ENCODE measurements at places on chromosomes 13 and 19.
A peak's percentile ranks its signal among the peaks of the same experiment; 100 is the strongest.

DNA sequence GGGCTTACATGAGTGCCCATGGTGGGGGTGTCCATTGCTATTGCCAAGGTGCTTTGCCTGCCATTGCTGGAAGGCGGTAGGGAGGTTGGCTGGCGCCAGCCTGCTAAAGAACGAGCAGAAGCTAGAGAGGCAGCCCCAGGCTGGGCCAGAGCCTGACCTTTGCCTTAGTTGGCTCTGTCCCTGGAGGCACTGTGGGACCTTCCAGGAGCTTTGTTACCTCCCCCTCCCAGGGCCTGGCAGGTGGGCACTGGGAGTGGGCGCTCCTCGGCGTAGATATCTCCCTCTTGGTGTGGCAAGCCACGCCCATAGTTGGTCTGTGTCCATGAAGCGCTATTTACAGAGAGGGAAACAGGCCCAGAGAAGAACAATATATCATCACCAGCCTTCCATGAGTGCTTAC lies 2.3 kb upstream of the SLC25A42 start:
- no peak for DNase-seq

- DNase-seq, result no peak
Observed at GRCh38 chr13:27605610-27606200, 14.6 kb downstream of the LNX2 start.

GRCh38 chr13:45398877-45399276 lies 19.3 kb downstream of the SLC25A30 start:
- peak; percentile 19 for DNase-seq

DNA sequence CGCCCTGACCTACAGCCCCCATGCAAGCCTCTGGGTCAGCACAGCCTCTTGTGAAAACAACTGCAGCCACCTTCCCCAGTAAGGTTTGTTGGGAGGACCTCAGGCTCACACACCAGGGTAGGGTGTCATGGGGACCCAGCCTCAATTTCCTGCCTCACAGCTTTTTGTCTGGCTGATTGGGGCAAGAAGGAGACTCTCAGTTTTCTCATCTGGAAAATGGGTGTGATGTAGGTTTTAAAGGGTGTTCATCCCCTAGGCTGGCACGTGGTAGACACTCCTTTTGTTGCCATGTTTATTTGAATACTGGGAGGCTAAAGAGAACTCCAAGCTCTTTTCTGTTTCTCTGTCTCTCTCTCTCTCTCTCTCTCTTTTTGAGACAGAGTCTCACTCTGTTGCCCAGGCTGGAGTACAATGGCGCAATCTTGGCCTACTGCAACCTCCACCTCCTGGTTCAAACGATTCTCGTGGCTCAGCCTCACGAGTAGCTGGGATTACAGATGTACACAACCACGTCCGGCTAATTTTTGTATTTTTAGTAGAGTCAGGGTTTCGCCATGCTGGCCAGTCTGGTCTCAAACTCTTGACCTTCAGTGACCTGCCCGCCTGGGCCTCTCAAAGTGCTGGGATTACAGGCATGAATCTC lies 18.2 kb upstream of the PLAUR start:
- no peak for DNase-seq

DNA sequence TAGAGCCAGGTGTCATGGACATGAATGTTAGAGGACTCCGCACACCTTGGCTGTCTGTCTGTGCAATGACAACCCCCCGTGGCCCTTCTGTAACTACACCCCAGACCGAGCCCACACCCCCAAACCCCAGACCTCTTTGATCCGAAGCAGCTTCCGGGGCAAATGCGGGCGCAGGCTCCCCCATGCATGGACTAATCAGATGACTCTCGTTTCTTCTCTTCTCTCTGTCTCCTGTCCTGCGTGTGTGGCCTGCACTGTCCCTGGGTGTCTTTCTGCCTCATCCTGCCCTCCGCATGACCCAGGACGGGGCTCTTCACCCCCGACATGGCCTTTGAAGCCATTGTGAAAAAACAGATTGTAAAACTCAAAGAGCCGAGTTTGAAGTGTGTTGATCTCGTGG lies 38.9 kb downstream of the TMED1 start:
- DNase-seq, result peak; percentile 19

DNA sequence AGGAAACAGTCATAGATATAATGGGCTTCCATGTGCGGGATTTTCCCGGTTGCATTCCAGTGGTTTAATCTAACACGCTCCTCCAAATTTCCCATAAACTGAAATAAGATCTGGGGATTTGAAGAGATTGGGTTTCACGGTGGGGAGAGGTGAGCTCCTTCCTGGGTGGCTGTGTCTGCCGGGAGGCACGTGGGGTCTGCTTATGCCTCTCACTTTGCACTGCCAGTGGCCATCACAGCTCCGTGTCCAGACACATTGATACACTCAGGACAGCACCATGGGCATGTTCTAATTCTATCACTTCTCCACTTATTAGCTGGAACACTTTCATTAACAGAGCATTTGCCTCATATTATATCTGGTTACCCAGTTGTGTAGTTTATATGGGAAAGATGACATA lies 73.4 kb downstream of the SOX1 start:
- no peak for DNase-seq

DNA sequence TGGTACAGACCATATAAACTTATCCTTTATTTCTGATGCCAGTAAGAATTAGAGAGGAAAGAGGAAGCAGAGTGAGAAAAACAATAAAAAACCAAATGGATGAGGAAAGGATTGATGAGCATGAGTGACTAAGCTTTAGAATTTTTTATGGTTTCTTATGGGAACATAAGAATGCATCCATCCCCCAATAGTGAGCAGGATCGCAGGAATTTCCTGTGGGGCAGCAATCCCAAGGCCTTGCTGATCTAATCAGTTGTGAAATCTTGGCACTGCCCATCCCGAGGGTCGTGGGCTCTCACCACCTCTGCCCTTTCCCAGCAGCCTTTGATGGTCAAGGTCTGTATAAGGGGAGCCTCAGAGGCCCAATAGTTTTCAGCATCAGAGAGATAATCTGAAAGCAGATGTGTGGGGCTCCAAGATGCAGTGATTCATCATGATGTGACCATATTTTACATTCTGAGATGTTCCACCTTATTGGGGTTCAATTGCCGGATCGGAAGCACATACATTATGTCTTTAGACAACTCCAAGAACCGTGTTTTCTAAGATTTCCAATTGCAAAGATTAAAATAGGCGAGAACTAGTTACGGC lies 222.1 kb downstream of the DNAJC15 start:
- DNase-seq, result no peak

GRCh38 chr19:5775668-5776309 lies 8.8 kb downstream of the PRR22 start:
- no peak for DNase-seq

DNA sequence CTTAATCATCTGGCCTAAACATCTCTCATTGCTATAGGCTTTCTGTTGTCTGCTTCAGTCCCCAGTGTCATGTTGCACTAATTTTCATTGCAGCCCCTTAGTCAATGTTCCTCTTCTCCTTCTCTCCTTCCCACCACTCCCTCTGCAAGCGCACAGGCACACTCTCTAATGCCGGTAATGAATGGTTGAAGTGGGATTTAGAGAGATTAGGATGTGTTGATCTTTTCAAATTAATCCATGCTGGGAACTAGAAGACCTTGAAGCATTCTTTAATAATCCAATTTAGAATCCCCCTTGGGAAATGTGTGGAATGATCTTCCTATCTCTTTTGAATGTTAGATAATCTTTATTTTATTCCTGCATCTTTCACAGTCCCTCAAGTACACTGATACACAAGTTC lies 33.2 kb upstream of the NDFIP2 start:
- DNase-seq, result no peak

GRCh38 chr19:18339723-18340122 lies 675 bp upstream of the PGPEP1 start:
- no peak for DNase-seq

DNA sequence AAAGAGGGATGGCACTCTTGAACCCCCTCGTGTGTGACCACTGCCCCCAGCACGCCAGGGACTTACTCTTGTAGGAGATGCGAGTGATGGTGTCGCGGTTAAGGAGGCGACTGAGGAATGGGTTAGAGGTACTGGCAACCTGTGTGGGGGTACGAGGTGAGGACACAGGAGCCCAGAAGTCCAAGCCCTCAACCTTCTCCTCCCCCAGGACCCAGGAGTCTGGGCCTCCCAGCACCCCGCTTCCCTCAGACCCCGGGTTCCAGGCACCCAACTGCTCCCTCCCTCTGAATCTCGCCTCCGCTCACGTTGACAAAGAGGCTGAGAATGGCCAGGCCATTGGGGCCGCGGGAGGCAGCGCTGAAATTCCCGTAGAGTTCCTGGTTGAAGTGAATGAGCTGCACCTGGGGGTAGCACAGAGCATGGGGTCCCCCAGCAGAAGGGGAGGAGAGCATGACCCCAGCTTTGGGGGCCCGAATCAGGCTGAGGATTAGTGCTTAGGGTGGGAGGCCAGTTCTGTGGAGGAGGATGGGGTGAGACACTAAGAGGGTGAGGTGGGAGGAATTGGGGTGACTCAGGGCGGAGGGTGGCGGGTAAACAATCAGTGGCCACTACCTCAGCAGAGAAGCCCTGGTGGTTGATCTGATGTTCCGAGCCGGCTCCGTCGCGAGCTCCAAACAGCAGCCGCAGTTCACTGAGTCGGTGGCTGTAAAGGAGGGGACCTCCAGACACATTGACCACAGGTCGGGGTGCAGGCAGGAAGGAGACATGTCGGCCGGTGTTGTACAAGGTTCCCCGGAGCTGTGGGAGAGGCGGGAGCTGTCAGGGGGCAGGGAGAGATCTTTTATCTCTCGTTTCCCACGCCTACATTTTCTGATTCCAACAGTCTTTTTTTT lies 2.5 kb upstream of the DBP start:
- no peak for DNase-seq

- no peak for DNase-seq
Observed at GRCh38 chr19:29576761-29577648, 29.1 kb upstream of the POP4 start.

GRCh38 chr19:14603990-14604387 lies 21.1 kb downstream of the CLEC17A start:
- no peak for DNase-seq

DNA sequence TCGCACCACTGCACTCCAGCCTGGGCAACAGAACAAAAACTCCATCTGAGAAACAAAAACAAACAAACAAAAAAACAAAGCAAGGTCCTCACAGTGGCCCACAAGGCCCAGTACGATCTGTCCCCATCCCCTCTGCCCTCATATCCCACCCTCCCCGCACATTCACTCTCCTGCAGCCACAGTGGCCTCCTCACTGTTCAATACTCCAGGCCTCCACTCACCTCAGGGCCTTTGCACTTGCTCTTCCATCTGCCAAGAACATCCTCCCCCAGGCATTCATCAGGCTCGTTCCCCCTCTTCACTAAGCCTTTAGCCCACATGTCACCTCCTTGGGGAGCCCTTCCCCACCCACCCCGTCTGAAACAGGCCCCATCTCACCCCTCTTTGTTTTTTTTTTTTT lies 4.6 kb downstream of the TMEM143 start:
- no peak for DNase-seq

DNA sequence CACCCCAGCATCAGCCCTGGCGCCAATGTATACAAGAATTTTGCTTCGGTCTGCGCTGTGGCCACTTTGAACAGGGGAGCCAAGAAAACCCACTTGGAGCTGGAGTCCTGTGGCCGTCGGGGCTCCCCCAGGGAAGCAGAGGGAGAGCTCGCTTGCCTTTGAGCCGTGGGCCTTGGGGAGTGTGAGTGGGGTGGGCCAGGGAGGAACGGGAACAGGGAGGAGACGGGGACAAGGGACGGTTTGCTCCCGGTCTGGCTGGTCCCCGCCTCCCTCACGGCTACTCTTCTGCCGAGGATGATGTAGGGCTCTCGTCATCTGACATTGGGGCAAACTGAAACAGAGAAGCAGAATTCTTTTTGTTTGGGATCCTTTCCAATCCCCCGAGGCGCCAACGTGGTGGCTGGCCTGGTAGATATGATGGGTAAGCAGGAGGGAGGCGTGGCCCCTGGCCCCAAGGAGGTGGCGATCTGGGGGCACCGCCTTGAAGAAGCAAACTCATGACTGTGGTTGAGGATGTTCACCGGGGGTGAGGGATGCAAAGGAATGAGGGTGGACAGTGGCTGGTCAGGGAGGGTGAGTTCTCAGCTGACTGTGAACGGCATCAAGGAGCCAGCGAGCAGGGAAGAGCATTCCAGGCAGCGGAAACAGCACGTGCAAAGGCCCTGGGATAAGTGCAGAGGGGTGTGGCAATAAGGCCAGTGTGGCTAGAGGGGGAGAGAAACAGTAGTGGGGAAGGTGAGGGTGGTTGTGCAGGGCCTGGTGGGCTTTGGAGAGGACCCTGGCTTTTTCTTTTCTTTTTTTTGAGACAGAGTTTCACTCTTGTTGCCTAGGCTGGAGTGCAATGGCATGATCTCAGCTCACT lies 10.9 kb upstream of the SPC24 start:
- no peak for DNase-seq

DNA sequence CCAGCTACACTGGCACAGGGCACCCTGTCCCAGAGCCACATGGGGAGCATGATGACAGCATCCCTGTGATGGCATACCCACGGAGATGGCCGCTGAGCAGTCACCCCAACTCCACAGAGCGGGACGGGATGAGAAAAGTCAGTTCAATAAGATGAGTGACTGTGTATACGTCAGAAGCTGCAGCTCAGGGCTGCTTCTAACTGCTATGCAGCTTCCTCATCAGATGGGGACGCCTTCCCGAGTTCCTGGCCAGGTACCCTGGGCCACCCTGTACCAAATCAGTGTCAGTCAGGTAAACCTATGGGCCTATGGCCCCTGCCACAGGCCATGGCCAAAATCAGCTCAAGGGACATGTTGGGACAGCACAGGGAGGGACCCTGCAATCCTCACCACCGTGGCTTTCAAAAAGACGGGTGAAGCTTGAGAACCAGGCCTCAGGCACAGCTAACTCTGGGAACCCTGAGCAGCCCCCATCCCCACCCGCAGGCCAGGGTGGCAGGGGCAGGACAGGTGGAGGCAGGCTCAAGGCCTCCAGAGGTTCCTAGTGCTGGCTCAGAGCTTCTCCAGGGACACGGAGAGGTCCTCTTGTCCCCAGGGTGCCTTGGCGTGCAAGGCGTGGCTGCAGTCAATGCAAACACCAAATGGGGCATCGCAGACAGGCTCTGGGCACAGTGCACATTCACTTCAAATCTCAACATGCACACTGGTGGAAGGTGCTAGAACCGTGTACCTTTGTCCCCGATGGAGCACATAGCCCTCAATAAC lies 122.4 kb downstream of the TUBA3C start:
- no peak for DNase-seq

Data from activated T-cell treated with anti-CD3 and anti-CD28 coated beads for 1 hour (primary cell).